ENCODE measurements at places on chromosomes 13 and 19.

DNA sequence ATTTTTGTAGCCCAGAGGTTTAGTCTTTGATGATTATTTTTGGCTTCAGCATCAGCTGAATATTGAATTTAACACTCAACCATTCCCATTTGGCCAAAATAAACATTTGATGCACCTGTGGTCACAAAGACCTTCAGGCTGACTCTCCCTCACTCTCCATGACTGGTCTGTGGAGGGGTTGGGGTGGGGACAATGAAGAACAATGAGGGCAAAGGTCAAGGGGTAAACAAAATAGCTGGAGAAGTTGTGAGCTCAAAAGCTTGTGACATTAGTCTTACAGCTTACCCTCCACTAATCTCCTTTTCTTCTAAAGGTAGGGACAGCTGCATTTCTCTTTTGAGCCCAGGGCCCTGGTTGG, 86.9 kb downstream of the SLC15A1 start:
- no peak for DNase-seq

- DNase-seq, result peak; percentile 84
Observed at GRCh38 chr19:48330012-48330681, 4.8 kb downstream of the EMP3 start.

- DNase-seq, result no peak
Observed at GRCh38 chr19:30028992-30029343, 86.9 kb downstream of the URI1 start.

DNA sequence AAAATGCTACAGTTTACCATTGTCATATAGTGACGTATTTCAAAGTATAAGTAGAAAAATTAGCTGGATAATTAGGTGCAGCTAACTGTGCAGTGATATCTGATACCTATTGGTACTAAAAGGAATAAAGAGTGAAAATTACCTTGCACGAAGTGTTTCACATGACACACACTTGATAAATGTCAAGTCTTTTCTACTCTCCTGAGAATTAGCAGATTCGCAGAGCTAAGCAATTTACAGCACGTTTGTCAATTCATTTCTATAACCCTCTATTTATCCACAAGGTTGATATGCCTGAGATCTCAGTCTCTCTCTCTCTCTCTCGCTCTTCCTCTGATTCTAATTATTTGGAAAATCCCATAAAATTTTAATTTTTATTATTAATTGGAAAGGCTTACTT, 1109.0 kb downstream of the EFNB2 start:
- DNase-seq, result no peak

GRCh38 chr19:6730941-6731670, 6.3 kb downstream of the GPR108 start:
- no peak for DNase-seq

DNA sequence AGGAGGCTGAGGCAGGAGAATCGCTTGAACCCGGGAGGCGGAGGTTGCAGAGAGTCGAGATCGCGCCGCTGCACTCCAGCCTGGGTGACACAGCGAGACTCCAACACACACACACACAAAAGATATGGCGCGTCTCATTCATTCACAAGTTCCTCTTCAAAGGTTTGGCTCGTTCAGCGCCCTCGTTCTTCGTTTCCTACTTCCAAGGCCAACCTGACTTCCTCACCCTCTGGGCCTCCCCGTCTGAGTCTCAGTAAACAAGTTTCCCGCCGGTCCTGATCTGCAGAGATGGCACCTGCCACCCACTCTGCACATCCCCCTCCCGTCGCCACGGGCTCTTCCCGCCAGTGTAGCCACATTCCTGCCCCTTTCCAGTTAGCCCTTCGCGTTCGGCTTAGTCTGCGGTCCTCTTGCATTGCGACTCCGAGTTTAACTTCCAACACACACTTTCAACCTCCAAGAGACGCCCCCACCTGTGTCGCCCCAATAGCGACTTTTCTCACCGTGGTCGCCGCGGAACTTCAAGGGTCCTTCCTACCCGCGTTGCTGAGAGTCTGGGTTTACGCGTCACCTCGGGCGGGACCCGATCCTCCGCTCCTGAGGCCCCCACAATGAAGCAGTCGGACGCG, 1.3 kb upstream of the BSG start:
- peak; percentile 54 for DNase-seq

DNA sequence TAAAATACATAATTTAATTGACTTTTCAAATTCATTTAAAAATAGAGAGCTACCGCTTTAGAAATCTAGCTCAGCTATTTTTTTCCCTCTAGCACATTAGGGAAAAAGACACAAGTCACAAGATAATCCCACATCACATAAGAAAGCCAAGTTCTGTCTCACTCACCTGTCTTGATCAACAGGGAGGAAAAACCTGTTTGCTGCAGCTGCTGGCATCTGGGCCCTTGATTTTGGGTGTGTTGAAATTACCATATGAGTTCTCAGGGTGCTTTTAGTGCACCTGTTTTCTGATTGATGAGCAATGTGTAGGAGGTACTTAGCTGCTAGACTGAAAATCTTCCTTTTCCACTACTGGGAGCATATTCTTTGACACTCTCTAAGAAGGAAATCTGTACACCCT, 53.8 kb downstream of the ZDHHC20 start:
- no peak for DNase-seq

GRCh38 chr19:1478934-1479707, at the start of gene C19orf25:
C19orf25 (minus strand) TSS chr19:1479215; CDS start chr19:1478903, 312 bp downstream.
- peak; percentile 92 for DNase-seq

GRCh38 chr19:56778351-56778750, 62.2 kb downstream of the PEG3 start:
- no peak for DNase-seq

GRCh38 chr19:55679343-55680257, 4.6 kb downstream of the EPN1 start:
- no peak for DNase-seq

GRCh38 chr13:33033986-33034385, 17.8 kb downstream of the KL start:
- no peak for DNase-seq

- DNase-seq, result no peak
Observed at GRCh38 chr19:54319049-54319448, 6.1 kb upstream of the LILRA5 start.

GRCh38 chr19:32289566-32290210, 55.7 kb upstream of the ZNF507 start:
- DNase-seq, result no peak

DNA sequence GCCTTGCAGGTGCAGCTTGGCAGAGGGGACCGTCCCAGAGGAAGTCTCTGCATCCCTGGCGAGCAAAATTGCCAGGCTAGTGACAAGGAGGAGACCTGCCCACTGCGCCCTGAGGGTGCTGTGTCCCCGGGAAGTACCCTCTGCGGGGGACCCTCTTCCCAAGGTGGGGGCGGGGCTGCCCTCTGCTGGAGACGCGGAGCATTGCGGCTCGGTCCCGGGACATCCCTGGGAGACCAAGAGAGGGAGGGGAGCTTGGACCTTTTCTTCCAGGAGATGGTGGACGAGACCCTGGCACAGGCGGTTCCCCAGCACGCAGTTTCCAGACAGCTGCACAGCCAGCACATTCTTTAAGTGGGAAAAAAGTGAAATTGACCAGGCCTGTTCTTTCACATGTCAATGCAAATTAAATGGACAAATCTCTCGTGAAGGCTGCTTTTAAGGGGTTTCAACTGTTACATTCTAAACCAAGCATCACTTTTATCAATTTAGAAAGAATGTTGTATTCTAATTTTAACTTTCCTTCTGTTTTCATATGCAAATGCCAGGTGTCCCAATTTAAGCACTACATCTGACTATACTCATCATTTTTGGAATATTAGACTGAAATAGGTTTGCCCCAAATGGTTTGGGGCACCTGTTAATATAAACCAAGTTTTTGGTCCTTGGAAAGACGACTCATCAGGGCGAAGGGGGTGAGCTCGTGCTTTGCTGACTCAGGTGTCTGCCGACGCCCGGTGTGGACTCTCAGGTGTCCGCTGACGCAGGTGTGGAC, 60.7 kb downstream of the MCF2L start:
- DNase-seq, result peak; percentile 21

DNA sequence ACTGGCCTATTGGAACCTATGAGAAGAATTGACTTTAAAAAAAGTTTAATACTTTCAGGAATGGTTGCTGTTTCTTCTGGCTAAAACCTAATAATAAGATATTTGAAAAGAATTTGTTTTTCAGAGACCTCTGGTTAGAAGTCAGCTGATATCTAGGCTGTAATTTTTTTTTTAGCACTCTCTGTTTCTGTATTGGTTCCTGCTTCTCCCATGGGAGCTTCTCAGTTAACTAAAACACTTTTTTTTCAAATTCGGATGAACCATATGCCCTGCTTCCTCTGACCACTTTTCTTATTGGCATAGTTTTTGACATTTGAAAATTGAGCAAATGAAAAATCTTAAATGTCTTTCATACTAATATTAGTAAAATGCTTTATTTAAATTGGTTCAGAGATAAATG, 163.5 kb upstream of the SLC10A2 start:
- DNase-seq, result no peak

DNA sequence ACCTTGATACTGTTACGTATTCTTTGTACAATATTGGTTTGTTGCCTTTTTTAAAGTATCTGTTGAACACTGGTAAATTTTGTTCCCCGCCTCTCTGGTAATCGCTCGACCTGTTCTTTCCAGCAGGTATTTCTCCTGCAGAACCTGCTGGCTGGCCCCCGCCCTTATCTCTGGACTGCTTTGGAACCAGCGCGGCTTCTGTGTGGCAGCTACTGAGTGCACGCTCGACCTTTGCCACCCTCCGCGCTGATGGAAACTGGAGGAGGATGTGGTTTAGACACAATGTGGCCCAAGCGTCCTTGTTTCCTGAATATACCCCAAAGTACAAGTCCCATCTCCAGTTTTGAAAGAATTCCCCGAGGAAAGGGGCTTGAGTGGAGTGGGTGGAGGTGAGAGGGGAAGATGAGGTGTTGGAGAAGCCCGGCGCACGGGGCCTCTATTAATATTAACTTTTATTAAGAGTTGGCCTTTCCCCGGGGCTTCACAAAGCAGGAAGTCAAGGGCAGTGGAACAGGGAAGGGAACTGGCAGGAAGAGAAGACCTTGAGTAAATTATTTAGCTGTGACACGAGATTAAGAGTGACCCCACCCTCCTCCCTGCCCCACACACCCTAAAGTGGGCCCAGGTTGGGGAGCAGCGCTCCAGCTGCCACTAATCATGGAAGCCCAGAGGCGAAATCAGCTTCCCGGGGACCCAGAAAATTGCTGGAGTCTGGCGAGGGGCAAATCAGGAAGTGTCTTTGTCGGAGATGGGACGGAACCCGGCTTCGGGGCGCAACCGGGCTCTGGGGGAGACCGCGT, 16.0 kb downstream of the CDX2 start:
- no peak for DNase-seq

GRCh38 chr13:101190337-101190736, 226.0 kb downstream of the NALCN start:
- no peak for DNase-seq

DNA sequence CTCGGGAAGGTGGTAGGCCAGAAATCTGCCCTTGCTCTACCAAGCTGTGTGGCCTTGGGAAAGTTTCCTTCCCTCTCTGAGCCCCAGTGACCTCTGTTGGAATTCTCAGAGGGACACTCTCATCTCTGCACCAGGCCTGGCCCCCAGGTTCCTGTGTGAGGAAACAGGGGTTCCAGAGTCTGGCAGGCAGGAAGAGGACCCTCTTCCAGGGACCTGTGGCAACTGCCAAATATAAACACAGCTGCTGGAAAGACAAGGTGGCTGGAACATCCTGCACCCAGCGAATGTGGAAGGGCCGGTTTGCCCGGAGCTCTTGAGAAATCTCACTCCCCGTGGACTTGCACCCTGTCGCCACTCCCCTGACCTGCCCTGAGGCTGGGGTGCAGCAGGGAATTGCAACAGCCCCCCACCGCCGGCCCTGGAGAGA, 52.8 kb downstream of the GADD45B start:
- DNase-seq, result no peak

DNA sequence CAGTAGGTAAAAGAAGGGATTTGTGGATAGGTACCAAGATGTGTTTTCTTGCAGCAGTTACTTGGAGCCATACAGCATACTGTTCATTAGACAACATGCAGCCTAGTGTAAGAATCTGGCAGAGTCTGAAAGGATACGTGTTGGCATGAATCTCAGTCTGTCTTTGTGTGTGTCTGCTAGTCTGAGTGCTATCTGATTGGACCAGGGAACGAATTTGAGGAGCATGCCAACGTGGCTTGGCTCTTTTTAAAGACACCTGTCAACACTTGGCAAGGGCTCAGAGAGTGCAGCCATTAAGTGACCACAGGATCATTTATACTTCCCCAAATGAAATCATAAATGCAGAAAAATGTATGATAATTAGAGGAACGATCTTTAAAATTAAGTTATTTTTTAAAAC, 27.6 kb upstream of the ATXN8OS start:
- DNase-seq, result no peak

GRCh38 chr19:40278361-40279035, 6.6 kb downstream of the AKT2 start:
- DNase-seq, result no peak

GRCh38 chr13:46339035-46339666, 47.9 kb downstream of the RUBCNL start:
- no peak for DNase-seq

DNA sequence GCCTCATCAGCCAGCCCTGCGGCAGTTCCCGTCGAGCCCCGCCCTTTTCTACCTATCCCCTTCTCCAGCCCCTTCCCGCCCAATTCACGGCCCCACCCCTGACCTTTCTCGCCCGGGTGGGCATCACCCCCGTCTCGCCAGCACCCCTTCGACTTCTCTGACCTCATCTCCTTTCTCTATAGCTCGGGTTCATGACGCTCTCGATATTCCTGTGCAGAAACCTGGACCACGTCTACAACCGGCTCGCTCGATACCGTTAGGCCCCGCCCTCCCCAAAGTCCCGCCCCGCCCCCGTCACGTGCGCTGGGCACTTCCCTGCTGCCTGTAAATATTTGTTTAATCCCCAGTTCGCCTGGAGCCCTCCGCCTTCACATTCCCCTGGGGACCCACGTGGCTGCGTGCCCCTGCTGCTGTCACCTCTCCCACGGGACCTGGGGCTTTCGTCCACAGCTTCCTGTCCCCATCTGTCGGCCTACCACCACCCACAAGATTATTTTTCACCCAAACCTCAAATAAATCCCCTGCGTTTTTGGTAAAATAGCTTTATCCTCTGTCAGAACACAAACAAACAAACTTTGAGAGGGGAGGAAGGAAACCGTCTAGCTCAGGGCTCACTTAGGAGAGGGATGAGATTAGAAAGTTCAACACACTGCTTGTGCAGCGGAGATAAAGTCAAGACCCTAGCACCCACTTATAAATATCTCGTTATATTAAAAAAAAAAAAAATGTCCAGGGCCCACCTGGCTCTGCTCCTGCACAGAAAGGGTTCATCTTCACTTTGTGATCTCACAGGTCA, 5.1 kb downstream of the CD37 start:
- DNase-seq, result no peak

- no peak for DNase-seq
Observed at GRCh38 chr19:47778954-47779351, 450 bp downstream of the SELENOW start.
